Activated naive CD4-positive, alpha-beta T cell treated with anti-CD3 and anti-CD28 coated beads, Interleukin-2, amount 50 U/mL, for 72 hours (primary cell): ENCODE measurements at places on chromosomes 13 and 19. TPM values are rescaled to one million over a fixed set of nuclear protein-coding genes. Genes with fewer than 3 reads are reported as not detected.

DNA sequence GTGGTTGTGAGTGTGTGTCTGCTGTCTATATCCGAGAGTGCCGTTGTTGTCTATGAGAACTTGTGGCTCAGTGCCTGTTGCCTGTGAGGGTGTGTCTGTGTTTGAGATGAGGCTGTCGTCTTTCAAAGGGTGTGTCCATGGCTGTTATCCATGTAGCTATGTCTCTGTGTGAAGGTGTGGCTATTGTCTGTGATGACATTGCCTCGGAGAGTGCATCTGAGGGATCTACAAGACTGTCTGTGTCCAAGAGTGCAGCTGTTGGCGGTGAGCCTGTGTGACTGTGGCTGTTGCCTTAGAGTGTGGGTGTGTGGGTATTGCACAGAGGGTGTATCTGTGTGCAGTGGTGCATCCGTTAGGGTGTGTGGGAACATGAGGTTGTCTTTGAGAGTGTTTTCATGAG is 4.9 kb downstream of the NUMBL start:
- DNase-seq, result no peak

- DNase-seq, result no peak
These were observed 2596.2 kb downstream of the PCDH9 start for GRCh38 chr13:64633948-64634347.

DNA sequence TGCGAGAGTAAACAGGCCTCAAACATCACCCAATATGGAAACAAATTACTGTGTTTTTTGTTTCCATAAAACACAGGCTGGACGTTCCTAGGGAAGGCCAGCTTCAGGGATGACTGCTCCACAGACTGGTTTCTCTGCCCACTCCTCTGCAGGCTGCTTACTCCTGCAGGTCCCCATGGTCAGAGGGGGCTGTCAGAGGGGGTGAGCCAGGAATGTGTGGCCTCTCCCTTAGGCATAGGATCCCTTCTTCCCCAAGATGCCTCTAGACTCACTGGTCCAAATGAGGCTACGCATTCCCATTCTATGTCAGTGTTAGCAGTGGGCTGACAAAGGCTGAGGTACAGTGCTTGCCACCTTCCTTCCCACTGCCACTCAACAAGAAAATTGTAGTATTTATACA is 229.8 kb downstream of the LHFPL6 start:
- no peak for DNase-seq

GRCh38 chr19:50312967-50313811 is 16.0 kb downstream of the KCNC3 start:
- no peak for DNase-seq

DNA sequence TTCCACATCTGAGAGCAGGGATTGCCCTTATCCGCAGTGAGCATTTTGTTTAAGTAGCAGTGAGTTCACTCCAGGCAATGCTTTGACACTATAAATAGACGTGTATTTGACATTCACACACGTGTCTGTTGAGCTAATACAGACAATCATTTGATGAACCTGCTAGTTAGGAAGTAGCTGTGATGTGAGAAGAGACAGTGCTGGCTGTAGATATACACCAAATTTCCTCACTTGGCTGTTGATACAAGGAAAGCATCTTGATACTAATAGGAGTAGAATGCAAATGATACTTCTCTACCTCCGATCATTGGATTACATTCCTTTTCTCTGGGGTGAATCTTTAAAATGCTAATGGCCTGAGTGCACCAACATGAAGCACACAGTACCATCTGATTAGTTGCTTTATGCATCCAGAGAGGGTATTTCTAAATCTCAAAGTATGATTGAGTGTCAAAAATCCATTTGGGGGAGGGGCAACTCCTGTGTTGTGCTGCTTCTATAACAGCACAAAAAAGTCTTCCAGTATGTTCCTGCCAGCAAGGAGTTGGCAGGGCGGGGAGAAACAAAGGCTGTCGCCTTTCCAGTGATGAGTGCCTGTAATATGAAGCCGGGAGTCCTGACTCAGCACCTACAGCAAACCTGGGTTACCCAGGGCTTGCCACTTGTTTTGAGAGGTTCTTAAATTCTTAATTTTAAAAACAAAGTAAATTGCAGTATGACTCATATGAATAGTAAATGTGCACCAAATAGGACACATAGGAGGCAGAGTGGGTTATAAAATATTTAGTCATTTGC is 7.0 kb downstream of the CUL4A start:
- DNase-seq, result no peak

The CLEC11A gene
- 0.55 TPM for total RNA-seq

DNA sequence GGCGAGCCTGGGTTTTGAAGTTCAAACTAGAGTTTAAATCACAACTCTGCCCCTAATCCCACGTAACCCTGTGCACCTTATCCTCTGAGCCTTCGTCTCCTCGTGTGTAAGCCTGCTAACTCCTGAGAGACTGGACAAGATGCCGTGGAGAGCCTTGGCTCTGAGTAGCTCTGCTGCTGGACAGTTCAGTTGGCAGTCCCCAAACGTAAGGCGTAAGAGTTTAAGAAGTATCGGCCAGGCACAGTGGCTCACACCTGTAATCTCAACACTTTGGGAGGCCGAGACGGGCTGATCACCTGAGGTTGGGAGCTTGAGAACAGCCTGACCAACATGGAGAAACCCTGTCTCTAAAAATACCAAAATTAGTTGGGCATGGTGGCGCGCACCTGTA is 4.7 kb upstream of the CD79A start:
- DNase-seq, result no peak

The N4BP2L2 gene
- 107 TPM for total RNA-seq

The EDDM13 gene
- 1.2 TPM for total RNA-seq

DNA sequence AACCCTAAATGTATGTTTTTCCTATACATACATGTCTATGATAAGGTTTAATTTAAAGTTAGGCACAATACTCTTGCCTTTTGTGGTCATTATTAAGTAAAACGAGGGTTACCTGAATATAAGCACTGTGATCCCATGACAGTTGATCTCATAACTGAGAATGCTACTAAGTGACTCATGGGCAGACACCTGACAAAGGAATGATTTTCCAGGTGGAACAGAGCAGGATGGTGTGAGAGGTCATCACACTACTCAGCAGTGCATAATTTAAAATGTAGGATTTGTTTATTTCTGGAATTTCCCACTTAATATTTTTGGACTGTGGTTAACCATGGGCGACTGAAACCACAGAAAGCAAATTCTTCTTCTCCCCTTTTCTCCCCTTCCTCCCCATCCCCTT is 178.9 kb downstream of the UGGT2 start:
- DNase-seq, result no peak

DNA sequence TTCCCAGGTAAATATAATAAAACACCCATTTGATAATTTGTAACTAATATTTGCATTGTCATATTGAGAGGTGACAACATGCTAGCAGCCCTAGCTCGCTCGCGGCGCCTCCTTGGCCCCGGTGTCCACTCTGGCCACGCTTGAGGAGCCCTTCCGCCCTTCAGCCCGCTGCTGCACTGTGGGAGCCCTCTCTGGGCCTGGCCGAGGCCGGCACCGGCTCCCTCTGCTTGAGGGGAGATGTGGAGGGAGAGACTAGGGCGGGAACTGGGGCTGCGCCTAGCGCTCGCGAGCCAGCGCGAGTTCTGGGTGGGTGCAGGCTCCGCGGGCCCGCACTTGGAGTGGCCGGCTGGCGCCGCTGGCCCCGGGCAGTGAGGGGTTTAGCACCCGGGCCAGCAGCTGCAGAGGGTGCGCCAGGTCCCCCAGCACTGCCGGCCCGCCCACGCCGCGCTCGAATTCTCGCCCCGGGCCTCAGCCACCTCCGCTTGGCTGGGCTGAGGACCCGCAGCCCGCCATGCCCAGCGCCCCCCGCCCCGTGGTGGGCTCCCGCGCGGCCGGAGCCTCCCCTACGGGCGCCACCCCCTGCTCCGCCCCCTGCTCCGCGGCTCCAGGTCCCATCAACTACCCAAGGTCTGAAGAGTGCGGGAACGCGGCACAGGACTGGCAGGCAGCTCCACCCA is 594.4 kb downstream of the SLITRK6 start:
- DNase-seq, result no peak

The VSIG10L gene
- 3.0 TPM for total RNA-seq
